IPS DF 6.9 (cell line): ENCODE measurements at places on chromosomes 1 and 21.

- peaks cover 2% of the 10 kb centered on the region; the same call in 1 of the 2 replicates for H3K4me1 ChIP-seq
- H3K36me3 ChIP-seq = no peaks in the 10 kb centered on the region
- no peak for DNase-seq
- H3K27ac ChIP-seq = no peak overlapping the region
Observed at GRCh38 chr1:89364954-89365550, 1.2 kb downstream of the GBP6 start.

GRCh38 chr1:6207075-6207885 is 1.4 kb downstream of the RNF207 start:
- H3K27me3 ChIP-seq = peaks cover 7% of the 10 kb centered on the region; the same call in 1 of the 2 replicates
- no peak for DNase-seq
- H3K4me3 ChIP-seq = no peak overlapping the region
- peaks cover 12% of the 10 kb centered on the region for H3K4me1 ChIP-seq

DNA sequence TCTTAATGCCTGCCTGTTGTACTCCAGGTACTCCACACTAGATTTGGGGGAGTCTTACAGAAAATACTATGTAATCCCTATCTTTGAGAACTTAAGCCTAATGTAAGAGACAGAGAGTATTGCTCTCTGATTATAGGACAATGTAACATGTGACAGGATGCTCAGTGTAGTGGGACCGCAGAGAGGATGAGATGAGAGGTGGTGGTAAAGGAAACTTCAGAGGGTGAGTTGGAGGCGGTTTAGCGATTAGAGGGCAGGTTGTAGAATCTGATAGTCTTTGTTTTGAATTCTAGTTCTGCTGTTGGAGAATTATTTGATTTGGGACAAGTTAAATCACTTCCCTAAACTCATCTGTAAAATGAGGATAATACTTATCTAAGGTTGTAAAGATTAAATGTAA is 5.4 kb downstream of the SOAT1 start:
- no peaks in the 10 kb centered on the region for H3K4me1 ChIP-seq
- H3K27me3 ChIP-seq = peaks cover 36% of the 10 kb centered on the region
- no peak overlapping the region for H3K4me3 ChIP-seq
- DNase-seq = no peak
- no peak overlapping the region for H3K27ac ChIP-seq

DNA sequence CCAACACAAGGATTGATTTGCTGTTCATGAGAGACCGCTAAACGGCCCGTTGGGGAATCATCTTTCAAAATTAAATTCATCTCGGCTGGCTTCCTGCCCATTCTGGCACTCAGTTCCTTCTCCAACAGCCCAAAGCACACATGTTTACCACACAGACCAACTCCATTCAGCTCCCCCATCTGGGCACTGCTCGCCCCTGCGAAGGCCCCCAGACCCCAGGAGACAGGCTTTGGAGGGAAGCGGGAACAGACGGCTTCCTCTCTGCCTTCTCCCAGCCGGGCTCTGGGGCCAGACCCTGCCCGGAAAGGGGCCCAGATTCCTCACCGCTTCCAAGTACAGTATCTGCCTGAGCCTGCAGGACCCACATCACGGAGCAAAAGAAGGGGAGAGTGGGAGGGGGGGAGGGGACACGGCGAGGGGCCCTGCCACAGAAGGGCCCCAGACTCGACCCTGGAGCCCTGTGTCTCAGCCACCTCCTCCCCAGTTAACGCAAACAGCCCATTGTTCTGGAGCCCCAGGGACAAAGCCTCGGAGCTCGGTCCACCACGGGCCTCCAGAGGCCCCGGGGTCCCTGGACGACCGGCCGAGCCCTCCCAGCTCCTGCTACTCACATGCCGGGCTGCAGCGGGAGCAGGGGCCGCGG is 660 bp downstream of the MEGF6 start:
- DNase-seq = no peak
- H3K27ac ChIP-seq = no peak overlapping the region
- peaks cover 9% of the 10 kb centered on the region; the same call in 1 of the 2 replicates for H3K4me1 ChIP-seq
- no peaks in the 10 kb centered on the region for H3K36me3 ChIP-seq

DNA sequence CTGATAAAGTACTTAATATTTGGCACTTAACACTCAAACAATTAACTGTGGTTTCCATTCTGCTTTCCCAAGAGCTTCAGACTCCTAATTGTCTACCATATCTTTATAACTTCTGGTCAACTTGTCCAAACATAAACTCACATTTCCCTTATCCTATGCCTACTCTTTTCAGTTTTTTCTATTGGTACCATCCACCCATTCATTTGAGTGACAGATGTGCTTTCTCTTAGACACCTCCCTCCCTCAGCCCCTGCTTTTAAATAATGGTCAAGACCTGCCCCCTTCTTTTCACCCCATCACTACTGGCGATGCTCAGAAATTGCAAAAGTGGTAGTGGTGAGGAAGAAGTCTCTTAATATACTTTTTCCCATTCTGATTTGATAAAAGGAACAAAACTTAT is 5.5 kb downstream of the SLC16A4 start:
- H3K36me3 ChIP-seq = no peaks in the 10 kb centered on the region
- no peak for DNase-seq
- H3K27me3 ChIP-seq = no peaks in the 10 kb centered on the region
- H3K4me1 ChIP-seq = no peaks in the 10 kb centered on the region

GRCh38 chr21:43827015-43827611 is 37.7 kb downstream of the RRP1 start:
- no peaks in the 10 kb centered on the region for H3K27me3 ChIP-seq
- no peak overlapping the region for H3K4me3 ChIP-seq
- peaks cover 4% of the 10 kb centered on the region; the same call in 1 of the 2 replicates for H3K4me1 ChIP-seq
- no peak overlapping the region for H3K27ac ChIP-seq
- DNase-seq = no peak

- H3K27me3 ChIP-seq = no peaks in the 10 kb centered on the region
- DNase-seq = no peak
Observed at GRCh38 chr1:36365381-36365780, 20.3 kb downstream of the STK40 start.

- H3K4me1 ChIP-seq = no peaks in the 10 kb centered on the region
- H3K27me3 ChIP-seq = no peaks in the 10 kb centered on the region
- H3K36me3 ChIP-seq = no peaks in the 10 kb centered on the region
- H3K27ac ChIP-seq = no peak overlapping the region
- no peak for DNase-seq
Observed at GRCh38 chr21:15353546-15353945, 288.7 kb upstream of the NRIP1 start.

DNA sequence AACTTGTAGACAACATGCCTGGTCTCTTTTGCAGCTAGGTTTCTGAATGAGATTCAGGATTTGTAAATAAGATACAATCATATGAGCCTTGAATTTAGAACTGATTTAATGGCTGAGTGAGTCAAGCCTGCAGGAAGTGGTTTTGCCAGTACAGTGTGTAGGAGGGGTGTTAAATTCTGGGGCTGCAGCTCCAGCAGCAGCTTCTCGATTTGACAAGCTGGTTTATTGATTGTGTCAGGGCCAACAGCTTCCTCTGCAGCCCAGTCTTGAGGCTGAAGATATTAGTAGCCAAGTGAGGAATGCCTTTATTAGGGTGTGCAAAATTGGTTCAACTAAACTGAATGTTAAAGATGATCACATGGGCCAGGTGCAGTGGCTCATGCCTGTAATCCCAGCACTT is 11.5 kb upstream of the PLA2G5 start:
- H3K36me3 ChIP-seq = no peaks in the 10 kb centered on the region
- H3K4me3 ChIP-seq = no peak overlapping the region
- H3K27me3 ChIP-seq = no peaks in the 10 kb centered on the region
- no peak overlapping the region for H3K27ac ChIP-seq
- DNase-seq = no peak
- no peaks in the 10 kb centered on the region for H3K4me1 ChIP-seq

DNA sequence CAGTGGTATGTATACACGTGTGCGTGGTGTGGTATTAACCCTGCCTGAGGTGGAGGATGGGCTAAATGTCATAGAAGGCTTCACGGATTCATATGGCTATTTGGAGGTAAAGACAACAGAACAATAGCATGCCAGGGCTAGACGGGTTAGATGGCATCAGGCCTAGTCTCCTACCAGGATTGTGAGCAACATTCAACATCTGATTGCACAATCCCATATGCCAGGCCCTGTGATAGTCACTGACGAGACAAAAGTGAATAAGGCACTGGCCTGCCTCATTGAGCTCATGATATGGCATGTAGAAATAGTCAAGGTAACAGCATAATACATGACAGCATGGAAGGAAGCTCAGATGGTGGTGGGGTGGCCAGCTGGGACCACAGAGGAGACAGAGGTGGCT is 167.1 kb upstream of the BEND5 start:
- no peak overlapping the region for H3K27ac ChIP-seq
- DNase-seq = no peak
- no peaks in the 10 kb centered on the region for H3K27me3 ChIP-seq
- H3K4me3 ChIP-seq = no peak overlapping the region

DNA sequence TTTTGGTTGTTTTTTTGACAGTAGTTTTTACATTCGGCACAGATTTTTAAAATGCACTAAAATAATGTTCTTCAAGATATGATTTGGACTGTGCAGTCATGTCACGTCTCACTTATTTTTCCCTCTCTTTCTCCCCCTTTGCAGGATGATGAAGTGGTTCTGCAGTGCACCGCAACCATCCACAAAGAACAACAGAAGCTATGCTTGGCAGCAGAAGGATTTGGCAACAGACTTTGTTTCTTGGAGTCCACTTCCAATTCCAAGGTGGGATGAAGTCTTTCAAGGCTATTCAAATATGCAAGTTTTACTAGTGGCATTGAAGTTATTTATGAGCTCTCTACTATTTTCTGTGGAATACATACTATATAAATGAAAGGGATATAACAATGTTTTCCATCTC is 228.4 kb downstream of the RYR2 start:
- H3K27me3 ChIP-seq = no peaks in the 10 kb centered on the region
- no peak for DNase-seq
- H3K36me3 ChIP-seq = no peaks in the 10 kb centered on the region
